ENCODE measurements at places on chromosomes 16 and 17.

DNA sequence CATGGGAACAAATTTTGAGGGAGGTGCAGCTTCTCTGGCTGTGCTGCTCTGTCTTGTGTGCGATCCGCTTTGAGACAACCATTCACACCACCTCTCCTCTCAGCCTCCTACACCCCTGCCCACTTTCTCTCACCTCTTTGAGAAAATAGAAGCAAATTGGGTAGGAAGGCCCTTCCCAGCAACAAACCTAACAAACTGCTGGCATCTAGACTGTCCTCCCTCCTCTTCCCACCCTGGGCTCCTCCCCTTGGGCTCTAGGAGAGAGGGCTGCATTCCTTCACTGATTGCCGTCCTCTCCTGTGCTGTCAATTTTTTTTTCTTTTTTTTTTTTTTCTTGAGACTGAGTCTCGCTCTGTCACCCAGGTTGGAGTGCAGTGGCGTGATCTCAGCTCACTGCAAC, 13.5 kb downstream of the CDIPT start:
- no peak for DNase-seq

GRCh38 chr17:79949656-79950209, 85.9 kb downstream of the TBC1D16 start:
- DNase-seq = no peak

DNA sequence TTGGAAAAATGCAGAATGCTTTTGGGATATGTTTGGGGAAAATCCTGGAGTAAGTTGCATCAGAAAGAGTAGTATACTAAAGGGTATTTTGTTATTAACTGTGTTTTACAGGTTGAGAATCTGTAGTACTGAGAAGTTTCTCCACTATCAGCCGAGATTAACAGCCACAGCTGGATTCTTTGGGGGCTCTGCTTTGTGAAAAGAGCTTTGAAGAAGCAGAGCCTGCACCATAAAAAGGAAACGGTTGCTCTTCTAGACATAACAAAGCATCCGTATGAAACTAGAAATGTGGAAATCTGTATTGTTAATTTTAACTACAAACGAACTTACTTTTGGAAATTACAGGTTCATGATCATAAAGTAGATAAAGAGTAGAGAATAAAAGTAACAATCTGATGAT, 5.3 kb downstream of the NLK start:
- DNase-seq = no peak

DNA sequence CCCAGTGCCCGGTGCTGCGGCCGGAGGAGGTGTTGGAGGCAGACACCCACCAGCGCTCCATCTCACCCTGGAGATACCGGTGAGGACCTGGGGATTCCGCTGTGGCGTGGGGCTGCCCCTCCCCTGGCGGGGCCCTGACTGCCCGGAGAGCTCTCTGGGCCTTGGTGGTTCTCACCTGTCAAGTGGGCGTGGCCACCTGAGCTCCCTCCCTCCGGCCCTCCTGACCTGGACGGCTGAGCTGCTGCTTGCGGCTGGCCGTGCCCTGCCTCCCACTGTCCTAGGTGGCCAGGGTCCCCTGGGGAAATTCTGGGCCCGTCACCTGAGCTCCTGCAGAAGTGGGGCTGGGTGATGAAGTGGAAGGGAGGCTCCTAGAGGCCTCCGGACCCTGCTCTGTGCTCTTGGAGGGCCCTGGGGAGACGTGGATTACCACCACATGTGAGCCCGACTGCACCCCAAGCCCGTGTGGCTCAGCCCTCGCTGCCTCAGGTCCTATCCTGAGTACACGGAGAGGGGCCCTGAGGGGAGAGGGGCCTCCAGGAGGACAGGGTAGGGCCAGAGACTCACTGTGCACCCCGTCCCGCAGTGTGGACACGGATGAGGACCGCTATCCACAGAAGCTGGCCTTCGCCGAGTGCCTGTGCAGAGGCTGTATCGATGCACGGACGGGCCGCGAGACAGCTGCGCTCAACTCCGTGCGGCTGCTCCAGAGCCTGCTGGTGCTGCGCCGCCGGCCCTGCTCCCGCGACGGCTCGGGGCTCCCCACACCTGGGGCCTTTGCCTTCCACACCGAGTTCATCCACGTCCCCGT, 1.1 kb downstream of the IL17C start:
- DNase-seq = no peak

GRCh38 chr17:68231541-68231940, 16.3 kb upstream of the AMZ2 start:
- no peak for DNase-seq
